ENCODE measurements at places on chromosomes 16 and 17.

DNA sequence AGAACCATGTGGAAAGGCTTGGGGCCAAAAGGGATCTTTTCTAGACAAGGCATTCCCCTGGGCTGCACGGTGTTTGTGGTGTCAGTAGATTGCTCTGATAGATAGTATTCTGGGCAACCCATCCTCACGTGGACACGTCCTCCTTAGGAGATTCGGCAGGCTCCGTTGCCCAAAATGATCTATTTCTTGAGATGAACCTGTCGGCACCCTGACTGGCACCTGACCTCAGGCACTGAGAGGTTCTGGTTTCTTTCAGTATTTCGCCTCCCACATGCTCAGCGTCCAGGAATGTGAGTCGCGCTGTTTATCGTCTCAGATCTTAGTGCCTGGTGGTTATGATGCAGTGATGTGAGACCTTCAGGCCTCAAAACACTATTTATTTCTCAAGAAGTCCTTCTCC, 89.7 kb downstream of the MARCHF10 start:
- DNase-seq = no peak

DNA sequence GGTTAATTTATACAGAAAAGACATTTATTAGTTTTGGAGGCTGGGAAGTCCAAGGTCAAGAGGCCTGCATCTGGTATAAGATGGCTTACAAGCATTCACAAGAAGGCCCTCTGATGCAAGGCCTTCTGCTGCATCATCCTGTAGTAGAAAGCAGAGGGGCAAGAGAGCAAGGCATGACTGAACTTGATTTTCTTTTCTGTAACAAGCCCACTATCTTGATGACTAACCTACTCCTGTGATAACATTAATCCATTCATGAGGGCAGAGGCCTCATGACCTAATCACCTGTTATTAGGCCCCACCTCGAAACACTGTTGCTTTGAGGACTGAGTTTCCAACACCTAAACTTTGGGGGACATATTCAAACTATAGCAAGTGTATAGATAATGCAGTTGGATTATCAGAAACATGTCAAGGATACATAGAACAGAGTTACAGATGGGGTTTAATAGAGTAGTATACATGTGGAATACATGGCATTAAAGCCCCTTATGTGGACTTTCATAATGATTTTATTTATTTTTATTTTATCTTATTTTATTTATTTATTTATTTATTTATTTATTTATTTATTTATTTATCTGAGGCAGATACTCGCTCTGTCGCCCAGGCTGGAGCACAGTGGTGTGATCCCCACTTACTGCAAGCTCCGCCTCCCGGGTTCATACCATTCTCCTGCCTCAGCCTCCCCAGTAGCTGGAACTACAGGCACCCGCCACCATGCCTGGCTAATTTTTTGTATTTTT, 88.2 kb downstream of the CHD9 start:
- no peak for DNase-seq

- no peak for DNase-seq
Observed at GRCh38 chr17:42340691-42341127, 47.5 kb downstream of the STAT3 start.

DNA sequence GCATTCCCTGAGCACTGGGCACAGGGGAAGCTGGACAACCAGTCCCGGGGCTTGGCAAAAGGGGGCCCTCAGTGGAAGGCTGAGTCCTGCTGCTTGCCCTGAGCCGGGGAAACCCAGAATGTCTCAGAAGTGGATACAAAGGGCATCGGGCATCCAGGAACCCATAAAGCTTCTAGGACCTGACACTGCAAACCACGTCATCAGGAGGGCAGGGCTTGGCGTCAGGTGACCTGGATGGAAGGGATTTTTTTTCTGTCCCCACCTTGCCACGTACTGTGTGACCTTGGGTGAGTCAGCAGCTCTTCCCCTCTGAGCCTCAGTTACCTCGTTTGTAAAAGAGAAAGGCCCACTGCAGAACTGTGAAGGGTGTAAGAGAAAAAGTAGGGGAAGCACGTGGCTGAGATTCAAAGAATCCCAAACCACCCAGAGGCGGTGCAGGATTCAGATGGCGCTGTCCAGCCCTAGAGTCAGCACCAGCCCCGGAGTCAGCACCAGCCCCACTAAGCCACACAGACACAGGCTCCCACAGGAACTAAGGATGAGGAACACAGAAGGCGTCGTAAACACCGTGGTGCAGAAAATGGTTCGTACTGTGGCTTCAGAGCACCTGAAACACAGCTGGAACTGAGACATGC, 53.7 kb downstream of the C16orf95 start:
- DNase-seq = no peak

GRCh38 chr16:69241926-69242325, 55.0 kb downstream of the SNTB2 start:
- DNase-seq = no peak

DNA sequence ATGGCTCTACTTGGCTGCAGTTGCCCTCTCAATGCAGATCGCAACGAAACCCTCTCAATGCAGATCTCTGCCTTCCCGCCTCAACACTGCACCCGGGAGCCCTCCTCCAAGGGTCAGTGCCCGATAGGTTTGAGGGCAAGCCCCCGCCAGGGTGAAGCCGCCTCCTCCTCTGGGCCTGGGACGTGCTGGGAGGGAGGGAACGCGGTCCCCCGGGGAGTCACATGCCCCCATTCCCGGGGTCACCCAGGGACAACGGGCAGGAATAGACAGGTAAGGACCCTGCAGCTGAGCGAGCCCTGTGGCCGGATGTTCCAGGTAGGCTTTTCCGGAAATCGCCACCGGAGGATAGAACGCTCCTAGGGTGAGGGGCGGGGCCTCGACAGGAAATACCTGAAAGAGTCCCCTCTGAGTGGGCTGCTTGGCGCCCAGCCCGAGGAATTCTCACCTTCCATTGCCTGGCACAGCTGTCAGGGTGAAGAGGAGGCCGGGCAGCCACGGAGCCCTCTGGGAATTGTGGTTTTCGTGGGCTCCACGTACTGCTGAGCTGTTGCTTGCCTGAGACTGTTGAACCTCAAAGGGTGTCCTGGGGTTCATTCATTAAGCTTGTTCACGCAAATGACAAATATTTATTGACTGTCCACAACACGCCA, 12.8 kb downstream of the ZNF174 start:
- DNase-seq = no peak

- DNase-seq = no peak
Observed at GRCh38 chr16:68074850-68075555, 10.2 kb upstream of the NFATC3 start.

GRCh38 chr17:58968426-58969061, 138.1 kb downstream of the TRIM37 start:
- DNase-seq = no peak

- no peak for DNase-seq
Observed at GRCh38 chr17:9646546-9646885, 1.2 kb downstream of the USP43 start.

- DNase-seq = no peak
Observed at GRCh38 chr17:36743130-36743529, 141.7 kb downstream of the MRM1 start.

DNA sequence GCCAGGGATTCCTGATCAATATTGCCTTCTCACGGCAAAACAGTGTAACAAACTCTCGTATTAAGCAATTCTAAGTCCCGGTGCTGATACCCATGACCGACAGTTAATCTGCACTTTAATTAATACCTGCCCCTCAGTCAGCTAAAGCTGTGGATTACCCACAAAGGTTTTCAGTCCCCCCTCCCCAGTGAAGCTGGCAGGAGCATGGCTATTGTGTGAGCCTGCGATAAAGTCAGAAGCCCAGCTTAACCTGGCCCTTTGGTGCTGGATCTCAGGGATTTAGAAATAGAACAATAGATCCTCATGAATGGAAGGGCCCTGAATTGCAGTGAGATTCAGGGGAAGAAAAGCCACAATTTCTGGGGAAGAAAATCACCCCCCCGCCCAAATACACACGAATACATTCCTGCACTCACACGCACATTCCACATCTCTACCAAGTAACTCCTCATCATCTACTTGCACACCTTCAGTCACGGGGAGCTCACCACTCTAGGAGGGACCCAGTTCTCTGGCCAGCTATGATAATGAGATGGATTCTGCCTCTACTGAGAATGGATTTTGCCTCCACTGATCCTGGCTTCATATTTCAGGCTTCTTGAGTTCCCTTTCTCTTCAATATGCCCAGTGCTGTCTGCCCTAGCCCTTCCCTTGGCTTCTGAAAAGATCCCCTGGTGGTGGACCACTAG, 102.6 kb downstream of the WSCD1 start:
- DNase-seq = no peak

DNA sequence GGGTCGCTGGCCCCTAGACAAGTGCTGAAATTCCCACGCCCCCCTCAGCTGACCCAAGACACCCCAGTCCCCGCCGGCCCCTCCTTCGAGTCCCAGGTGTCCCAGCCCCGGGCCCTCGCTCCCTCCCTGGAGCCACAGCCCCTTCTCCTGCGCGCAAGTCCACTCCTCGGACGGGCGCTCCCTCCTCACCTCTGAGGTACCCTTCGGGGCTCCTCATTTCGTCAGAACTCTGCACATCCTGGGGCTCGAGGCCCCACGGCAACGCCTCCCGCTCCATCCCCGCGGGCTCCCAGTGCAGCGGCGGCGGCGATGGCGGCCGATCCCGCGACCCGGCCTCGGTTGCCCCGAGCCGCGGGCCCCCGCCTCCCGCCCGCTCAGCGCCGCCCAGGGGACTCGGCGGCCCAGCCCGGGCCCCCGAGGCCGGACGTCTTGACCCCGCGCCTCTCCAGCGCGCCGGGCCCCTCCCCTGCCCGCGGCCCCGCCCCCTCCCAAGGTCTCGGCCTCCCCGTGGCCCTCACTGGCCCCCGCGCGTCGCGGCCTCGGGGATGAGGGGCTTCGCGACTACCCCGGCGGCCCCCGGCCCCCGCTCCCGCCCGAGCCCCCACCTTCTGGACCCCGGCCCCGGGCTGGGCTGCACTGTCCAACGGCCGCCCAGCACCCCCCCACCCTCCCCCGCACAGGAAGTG, at the start of gene ZNF768:
Gene ZNF768, minus strand, starts transcription at position 430 of the 686 bp plus-strand sequence. Its CDS starts 153 bp downstream, at position 277.
- no peak for DNase-seq

DNA sequence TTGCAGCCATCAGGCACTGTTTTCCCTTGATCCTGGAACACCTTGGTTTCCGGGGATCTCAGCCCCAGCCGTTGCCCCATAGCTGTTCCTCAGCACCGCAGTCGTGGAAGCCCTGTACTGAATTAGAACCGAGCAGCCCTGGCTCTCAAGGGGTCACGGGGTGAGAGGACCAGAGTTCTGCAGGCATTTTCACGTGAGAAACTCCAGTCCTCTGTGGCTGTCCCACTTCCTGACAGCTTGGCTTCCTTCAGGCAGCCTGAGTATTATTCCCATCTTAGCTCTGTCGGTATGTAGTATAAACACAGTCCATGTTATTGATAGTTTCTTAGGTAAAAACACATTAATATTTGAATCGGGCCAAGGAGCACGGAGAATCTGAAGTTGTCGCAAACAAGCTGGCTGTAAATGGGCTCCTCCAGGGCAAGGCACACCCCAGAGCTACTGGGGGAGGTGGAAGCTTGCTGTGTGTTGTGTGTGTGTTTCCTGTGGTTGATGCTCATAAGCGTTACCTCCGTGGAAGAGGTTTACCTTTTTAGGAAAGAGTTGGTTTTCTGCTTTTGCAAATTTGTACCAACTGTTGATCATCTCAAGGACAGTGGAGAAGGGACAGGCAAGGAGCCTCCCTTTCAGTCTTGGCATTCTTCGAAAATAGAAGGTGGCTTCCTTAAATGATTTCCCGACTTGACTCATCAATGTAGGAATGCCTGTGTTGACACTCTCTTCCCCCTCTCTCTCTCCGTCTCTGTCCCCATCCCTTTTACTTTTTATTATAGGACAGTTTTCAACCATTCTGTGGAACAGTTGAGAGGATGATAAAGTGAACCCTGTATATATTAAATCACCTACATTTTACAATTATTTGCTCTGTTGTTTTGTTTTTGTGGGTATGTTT, 208.9 kb upstream of the CHMP6 start:
- DNase-seq = no peak

DNA sequence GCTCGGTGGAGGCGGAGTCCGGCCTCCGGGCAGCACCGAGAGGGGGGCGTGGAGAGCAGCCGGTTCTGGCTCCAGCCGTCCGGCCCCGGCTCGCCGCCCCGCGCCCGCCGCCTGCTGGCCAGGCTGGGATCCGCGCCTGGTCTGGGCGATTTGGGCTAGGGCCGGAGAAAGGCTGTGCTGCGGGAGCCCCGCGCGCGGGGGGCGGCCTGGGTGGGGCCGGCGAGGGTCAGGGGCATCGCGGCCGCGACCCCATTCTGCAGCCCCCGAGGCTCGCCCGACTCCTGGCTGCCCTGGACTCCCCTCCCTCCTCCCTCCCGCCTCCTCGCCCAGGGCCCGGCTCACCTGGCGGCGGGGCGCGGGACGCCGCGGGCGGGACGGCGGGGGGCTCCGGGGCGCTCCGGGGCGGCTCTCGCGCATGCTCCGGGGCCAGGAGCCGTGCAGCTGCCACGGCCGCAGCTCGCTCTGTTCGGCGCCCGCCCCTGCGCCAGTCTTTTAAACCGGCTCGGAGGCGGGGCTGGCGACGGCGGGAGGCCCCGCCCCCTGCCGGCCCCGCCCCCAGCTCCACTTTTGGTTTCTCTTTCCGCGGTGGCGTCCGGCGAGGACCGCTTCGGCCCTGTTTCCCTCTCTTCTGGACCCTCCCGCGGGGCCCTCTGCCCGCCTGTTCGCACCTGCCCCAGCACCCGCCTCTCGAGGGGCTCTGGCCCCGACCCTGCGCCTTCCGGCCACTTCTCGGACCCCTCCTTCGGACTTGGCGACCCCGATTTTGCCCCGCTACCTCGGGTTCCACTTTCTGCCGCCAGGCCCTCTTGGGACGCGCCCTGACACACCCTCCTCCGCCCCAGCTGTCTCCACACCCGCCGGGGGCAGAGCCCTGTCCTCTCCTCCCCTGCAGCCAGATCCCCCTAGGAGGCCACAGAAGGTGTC, at the start of gene SOCS1:
Gene SOCS1, minus strand, starts transcription at position 468 of the 924 bp plus-strand sequence. CDS start 726 bp downstream, outside the sequence.
- no peak for DNase-seq

GRCh38 chr17:62727916-62728672, 80.0 kb downstream of the MARCHF10 start:
- DNase-seq = no peak

- no peak for DNase-seq
Observed at GRCh38 chr16:57863434-57864160, 61.3 kb upstream of the KIFC3 start.

DNA sequence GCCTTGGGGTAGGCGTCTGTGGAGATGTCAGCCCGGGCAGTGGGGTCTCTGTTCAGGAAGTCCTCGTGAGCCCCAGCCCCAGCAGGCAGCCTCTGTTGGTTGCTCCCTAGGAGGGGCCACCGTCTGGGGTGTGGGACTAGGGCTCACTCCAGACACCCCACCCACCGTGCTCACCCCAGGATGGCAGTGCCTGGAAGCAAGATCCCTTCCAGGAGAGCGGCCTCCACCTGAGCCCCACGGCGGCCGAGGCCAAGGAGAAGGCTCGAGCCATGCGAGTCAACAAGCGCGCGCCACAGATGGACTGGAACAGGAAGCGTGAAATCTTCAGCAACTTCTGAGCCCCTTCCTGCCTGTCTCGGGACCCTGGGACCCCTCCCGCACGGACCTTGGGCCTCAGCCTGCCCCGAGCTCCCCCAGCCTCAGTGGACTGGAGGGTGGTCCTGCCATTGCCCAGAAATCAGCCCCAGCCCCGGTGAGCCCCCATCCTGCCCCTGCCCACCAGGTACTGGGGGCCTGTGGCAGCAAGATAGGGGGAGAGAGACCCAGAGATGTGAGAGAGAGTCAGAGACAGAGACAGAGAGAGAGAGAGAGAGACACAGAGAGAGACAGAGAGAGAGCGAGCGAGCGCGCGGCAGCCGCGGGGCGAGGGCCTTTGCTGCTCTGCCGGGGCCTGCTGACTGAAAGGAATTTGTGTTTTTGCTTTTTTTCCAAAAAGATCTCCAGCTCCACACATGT, 9.8 kb downstream of the NTHL1 start:
- no peak for DNase-seq

GRCh38 chr16:83113317-83113716, 486.5 kb downstream of the CDH13 start:
- DNase-seq = no peak

- DNase-seq = no peak
Observed at GRCh38 chr17:67624886-67625656, 92.7 kb upstream of the NOL11 start.
